ENCODE measurements at places on chromosomes 2 and 18. TPM values are rescaled to one million over a fixed set of nuclear protein-coding genes. Genes with fewer than 3 reads are reported as not detected.

- H3K27ac ChIP-seq = no peak overlapping the region
- no peaks in the 10 kb centered on the region for H3K27me3 ChIP-seq
- no peak overlapping the region for H3K4me3 ChIP-seq
- no peaks in the 10 kb centered on the region for H3K36me3 ChIP-seq
Observed at GRCh38 chr18:3691705-3692104, 241.7 kb downstream of the TGIF1 start.

- H3K36me3 ChIP-seq = no peaks in the 10 kb centered on the region
- H3K4me1 ChIP-seq = peaks cover 14% of the 10 kb centered on the region
Observed at GRCh38 chr2:196592331-196592910, 47.1 kb upstream of the CCDC150 start.

Gene EMILIN1
- 51.1 TPM for total RNA-seq

Gene C2orf49
- total RNA-seq = 11.3 TPM

DNA sequence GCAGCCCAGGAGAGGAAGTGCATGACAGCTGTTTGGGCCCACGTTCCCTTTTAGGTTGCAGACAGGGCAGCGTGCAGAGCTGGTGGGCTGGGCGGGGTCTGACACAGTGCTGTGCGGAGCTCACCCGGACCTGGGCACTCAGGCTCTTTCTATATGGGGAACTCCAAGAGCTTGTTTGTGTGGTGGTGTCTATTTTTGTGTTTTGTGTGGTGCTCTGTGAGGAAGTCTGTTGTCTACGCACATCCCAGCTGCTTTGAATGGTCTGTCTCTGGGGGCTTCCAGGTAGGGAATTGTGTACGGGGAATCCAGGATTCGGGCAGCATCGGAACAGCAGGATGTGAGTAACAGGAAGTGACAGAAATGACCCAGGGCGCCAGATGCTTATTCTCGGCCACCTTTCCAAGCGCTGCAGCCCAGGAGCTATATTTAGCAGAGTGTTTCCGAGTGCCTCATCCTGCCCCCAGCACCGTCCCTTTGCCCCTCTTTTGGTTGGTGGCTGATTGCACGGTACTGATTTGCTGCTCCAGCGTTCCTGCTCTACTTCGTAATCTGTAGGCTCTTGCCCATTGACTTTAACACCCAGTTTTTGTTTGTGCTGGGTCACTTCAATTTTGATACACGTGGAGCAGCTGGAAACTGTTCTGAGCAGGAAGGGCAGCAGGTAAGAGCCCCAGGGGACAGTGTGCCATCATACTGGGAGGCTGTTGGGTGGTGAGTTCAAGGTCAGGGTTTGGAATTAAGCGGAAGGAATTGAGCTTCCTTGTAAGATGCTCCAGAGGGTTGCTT, 64.7 kb downstream of the DGKD start:
- peaks cover 51% of the 10 kb centered on the region for H3K4me1 ChIP-seq
- H3K36me3 ChIP-seq = no peaks in the 10 kb centered on the region
- peak overlapping the region; percentile 90 for H3K27ac ChIP-seq
- peak overlapping the region; percentile 33 for H3K4me3 ChIP-seq
- H3K27me3 ChIP-seq = no peaks in the 10 kb centered on the region

Gene LAMA1
- total RNA-seq = not detected

DNA sequence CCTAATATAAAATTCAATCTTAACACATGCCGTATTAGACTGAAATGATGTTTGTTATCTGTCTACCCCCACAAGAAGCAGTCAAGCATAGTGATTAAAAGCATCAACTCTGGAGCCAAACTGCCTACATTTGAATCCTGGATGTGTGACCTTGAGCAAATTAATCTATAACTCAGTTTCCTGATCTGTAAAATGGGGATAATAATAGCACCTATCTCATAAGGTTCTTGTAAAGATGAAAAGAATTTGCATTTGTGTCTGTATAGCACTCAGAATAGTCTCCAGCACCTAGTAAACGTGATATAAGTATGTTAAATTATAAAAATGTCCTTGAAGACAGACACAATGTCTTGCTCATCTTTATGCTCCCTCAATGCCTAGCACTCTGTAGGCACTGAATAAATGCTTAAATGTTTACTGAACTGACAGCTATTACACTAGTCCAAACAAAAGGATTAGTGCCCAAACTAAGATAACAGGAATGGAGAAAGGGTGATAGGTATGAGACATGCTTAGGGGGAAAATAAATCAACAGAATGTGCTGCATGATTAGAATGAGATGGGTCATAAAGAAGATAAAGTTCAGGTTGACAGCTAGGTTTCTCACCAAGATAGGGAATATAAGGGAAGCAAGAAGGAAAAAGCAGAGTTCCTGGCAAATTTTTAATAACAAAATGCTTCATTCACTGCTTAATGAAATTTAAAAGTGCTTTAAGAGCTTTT, 180.6 kb downstream of the ATAD2B start:
- H3K36me3 ChIP-seq = no peaks in the 10 kb centered on the region
- H3K27ac ChIP-seq = no peak overlapping the region
- no peaks in the 10 kb centered on the region for H3K27me3 ChIP-seq
- H3K4me1 ChIP-seq = peaks cover 9% of the 10 kb centered on the region
- DNase-seq = no peak

GRCh38 chr2:88227446-88227845, 57.3 kb downstream of the THNSL2 start:
- no peak overlapping the region for H3K4me3 ChIP-seq
- no peaks in the 10 kb centered on the region for H3K36me3 ChIP-seq
- no peak overlapping the region for H3K27ac ChIP-seq

- no peaks in the 10 kb centered on the region for H3K27me3 ChIP-seq
- H3K27ac ChIP-seq = no peak overlapping the region
- H3K4me3 ChIP-seq = no peak overlapping the region
- DNase-seq = no peak
- peaks cover 21% of the 10 kb centered on the region for H3K36me3 ChIP-seq
Observed at GRCh38 chr2:25387876-25388449, 46.2 kb upstream of the DNMT3A start.

Gene TANC1
- total RNA-seq = 50.9 TPM

GRCh38 chr2:2663401-2664036, 332.4 kb upstream of the MYT1L start:
- DNase-seq = no peak
- no peaks in the 10 kb centered on the region for H3K27me3 ChIP-seq
- H3K27ac ChIP-seq = no peak overlapping the region

Gene SPATA3
- not detected for total RNA-seq

DNA sequence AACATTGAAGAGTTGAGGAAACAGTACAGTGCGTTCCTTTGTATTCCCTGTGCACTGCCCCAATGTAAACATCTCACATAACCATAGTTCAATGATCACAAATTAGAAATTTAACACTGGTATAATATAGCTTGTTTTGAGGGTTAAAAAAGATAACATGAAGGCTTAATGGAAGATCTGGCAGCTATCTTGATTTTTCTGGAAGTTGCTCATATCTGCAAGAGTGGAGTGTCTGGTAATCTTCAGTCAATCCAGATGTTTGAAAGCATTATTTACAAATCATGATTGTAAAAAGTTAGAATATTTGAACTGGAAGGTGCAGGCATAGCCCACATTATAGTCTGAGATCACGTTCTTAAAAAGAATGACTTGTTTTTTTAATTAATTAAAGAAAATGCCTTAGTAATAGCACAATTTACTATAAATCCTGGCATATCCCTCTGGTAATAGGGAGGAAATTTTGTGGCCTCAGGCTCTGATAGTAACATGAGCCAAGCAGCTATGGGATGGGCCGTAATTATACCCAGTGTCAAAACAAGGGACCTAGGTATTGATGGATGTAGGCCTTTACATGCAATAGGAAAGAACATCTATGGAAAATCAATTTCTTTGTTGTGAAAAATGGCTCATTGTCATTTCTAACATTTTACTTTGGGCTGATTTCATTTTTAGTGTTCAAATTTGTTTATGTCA, 418.0 kb downstream of the THSD7B start:
- no peaks in the 10 kb centered on the region for H3K36me3 ChIP-seq
- no peaks in the 10 kb centered on the region for H3K4me1 ChIP-seq
- no peak overlapping the region for H3K4me3 ChIP-seq
- DNase-seq = no peak
- H3K27me3 ChIP-seq = no peaks in the 10 kb centered on the region

Gene FAM237A
- total RNA-seq = not detected

Gene TRAK2
- 16.9 TPM for total RNA-seq

GRCh38 chr2:218437969-218438368, 19.0 kb downstream of the VIL1 start:
- H3K4me3 ChIP-seq = no peak overlapping the region
- H3K36me3 ChIP-seq = no peaks in the 10 kb centered on the region
- peak overlapping the region; percentile 25 for H3K27ac ChIP-seq
- H3K27me3 ChIP-seq = no peaks in the 10 kb centered on the region
- H3K4me1 ChIP-seq = peaks cover 16% of the 10 kb centered on the region

Gene PIEZO2
- 1.8 TPM for total RNA-seq

Gene RASGRP3
- total RNA-seq = 51.3 TPM

DNA sequence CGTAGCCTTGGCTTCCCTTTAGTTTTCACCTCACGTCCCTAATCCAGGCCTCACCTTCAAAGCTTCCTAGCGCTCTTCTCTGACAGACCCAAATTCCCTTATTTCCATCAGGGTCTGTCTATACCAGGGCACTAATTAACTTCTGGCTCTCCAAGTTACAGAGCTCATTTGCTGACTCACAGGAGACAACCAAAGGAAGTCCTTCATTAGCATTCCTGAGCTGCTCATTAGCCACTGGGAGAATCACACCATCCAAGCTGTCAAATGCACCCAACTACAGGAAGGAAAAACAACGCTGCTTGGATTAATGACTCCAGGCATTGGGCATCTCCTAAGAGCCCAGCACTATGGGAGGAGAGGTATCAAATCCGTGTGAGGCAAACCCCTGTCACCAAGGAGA, 109.8 kb upstream of the ALK start:
- H3K4me1 ChIP-seq = no peaks in the 10 kb centered on the region
- no peaks in the 10 kb centered on the region for H3K36me3 ChIP-seq
- no peak overlapping the region for H3K4me3 ChIP-seq
- no peaks in the 10 kb centered on the region for H3K27me3 ChIP-seq
- DNase-seq = no peak

DNA sequence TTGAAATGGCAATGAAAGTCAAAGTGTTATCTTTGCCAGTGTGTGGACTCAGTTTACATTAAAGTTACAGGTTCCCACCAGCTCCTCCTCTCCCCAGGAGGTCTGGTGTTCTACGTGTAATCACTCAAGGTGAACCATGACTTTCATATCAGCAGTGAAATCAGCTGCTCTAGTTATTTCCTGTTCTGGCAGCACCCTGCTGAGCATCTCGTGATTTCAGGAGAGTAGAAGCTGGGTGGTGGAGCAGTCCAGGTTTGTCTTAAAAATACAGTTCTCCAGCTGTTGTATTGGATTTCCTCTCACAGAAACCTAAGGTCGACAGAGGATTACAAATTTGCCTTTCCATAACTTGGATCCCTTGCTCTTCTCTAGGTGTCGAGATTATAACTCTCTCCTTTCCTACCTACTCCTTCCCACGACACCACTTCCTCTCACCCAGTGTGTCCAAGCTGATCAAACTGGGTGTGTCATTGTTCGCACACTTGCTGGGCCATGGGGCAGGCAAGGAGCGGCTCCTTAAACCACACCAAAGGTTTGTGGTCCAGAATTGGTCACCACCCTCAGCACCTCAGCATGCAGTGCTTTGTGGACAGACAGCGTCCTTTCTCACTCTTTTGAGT, 13.0 kb upstream of the ARHGAP25 start:
- peaks cover 24% of the 10 kb centered on the region for H3K4me1 ChIP-seq
- DNase-seq = peak; percentile 50
- H3K36me3 ChIP-seq = no peaks in the 10 kb centered on the region
- H3K4me3 ChIP-seq = no peak overlapping the region

DNA sequence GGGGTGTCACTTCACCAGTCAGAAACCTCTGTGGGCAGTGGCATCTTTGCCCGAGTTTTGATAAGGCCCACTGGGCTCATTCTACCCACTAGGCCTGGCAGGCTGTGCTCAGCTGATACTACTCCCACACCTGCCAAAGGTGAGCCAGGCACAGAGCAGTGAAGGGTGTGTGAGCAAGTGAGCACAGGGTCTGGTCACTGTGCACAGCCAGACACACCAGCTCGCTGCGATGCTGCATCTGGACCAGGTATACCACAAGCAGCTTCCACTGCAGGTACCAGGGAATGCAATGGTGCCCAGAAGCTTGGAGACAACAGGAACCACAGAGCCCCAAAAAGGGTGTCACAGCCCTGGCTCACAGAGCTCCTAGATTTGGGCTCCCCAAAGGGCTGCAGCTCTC, 40.6 kb upstream of the CBLN2 start:
- H3K27ac ChIP-seq = no peak overlapping the region
- no peaks in the 10 kb centered on the region for H3K4me1 ChIP-seq
- no peak overlapping the region for H3K4me3 ChIP-seq
- no peak for DNase-seq
- H3K27me3 ChIP-seq = no peaks in the 10 kb centered on the region

- no peak overlapping the region for H3K27ac ChIP-seq
- no peak for DNase-seq
- H3K4me1 ChIP-seq = no peaks in the 10 kb centered on the region
- no peaks in the 10 kb centered on the region for H3K27me3 ChIP-seq
Observed at GRCh38 chr2:68415521-68415920, 50.4 kb downstream of the PLEK start.

DNA sequence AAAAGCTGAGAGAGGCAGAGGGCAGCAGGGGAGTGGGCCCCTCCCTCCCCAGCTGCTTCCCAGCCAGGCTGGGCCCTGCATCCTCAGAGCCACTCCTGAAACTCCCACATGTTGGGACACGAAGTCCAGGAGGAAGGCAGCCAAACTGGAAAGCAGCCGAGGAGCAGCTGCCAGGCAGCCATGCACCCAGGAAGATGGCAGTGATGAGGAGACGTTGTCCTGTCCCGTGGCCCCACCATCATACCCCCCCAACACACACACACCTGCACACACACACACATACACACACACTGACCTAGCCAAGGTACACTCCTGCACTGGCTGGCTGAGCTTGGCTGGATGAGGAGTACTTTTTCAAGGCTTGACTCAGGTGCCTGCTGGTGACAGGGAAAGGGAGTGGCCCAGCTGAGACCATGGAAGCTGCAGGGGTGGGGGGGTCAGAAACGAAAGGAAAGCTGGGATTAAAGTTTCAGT, 106.0 kb downstream of the CYP26B1 start:
- H3K4me3 ChIP-seq = no peak overlapping the region
- H3K4me1 ChIP-seq = no peaks in the 10 kb centered on the region
- H3K27ac ChIP-seq = no peak overlapping the region
- no peaks in the 10 kb centered on the region for H3K36me3 ChIP-seq
- H3K27me3 ChIP-seq = no peaks in the 10 kb centered on the region

- H3K27ac ChIP-seq = no peak overlapping the region
- H3K36me3 ChIP-seq = no peaks in the 10 kb centered on the region
- no peak overlapping the region for H3K4me3 ChIP-seq
- DNase-seq = peak; percentile 87
Observed at GRCh38 chr2:66428986-66429612, 5.8 kb upstream of the MEIS1 start.

Gene CCDC148
- not detected for total RNA-seq

Gene WDR7
- 150 TPM for total RNA-seq

- DNase-seq = no peak
- no peaks in the 10 kb centered on the region for H3K4me1 ChIP-seq
- H3K27me3 ChIP-seq = no peaks in the 10 kb centered on the region
- H3K27ac ChIP-seq = no peak overlapping the region
Observed at GRCh38 chr18:73009691-73010090, 141.9 kb upstream of the NETO1 start.

Gene C1QL2
- total RNA-seq = not detected
